ENCODE measurements at places on chromosomes 1 and 21.

DNA sequence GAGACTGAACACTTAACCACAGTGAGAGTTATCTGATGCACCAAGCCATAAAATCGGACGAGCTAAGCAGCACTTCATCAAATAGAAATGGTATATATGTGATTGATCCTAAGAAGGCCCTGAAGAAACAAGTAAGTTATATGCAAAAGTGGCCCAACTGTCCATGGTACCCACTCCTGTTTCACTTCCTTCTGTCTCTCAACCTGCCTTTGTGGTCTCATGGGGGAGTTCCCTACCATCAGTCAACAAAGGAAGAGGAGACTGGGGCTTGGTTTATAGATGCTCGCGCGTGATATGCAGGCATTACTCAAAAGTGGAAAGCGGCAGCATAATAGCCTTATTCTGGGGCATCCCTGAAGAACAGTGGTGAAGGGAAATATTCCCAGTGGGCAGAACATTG is 543.9 kb upstream of the ADGRL4 start:
- no peak for DNase-seq

GRCh38 chr1:30362603-30362990 is 360.8 kb downstream of the MATN1 start:
- no peak for DNase-seq

DNA sequence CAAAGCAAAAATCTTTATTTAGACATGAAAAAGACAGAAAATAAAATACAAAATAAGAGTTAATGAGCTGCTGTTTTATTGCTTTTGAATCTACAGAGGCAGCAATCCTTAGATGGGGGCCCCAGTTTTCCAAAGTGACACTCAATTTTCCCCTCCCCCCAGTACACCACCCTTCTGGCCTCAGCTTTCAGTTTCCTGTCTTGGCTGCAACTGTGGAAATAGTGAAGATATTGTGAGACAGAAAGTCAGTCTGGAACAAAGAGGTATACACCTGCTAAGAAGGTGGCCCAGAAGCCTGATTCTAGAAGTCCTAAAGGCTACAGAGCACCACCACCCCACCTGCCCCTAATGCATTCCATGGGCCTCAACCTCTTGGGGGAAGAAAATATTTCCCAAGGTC is 1.1 kb upstream of the MTMR11 start:
- no peak for DNase-seq

GRCh38 chr1:15918962-15919715 is 56.8 kb downstream of the ZBTB17 start:
- DNase-seq = peak; percentile 89

GRCh38 chr1:60510162-60510561 is 436.6 kb upstream of the C1orf87 start:
- peak; percentile 3 for DNase-seq

GRCh38 chr1:1799716-1800115 is 21.4 kb upstream of the NADK start:
- no peak for DNase-seq

DNA sequence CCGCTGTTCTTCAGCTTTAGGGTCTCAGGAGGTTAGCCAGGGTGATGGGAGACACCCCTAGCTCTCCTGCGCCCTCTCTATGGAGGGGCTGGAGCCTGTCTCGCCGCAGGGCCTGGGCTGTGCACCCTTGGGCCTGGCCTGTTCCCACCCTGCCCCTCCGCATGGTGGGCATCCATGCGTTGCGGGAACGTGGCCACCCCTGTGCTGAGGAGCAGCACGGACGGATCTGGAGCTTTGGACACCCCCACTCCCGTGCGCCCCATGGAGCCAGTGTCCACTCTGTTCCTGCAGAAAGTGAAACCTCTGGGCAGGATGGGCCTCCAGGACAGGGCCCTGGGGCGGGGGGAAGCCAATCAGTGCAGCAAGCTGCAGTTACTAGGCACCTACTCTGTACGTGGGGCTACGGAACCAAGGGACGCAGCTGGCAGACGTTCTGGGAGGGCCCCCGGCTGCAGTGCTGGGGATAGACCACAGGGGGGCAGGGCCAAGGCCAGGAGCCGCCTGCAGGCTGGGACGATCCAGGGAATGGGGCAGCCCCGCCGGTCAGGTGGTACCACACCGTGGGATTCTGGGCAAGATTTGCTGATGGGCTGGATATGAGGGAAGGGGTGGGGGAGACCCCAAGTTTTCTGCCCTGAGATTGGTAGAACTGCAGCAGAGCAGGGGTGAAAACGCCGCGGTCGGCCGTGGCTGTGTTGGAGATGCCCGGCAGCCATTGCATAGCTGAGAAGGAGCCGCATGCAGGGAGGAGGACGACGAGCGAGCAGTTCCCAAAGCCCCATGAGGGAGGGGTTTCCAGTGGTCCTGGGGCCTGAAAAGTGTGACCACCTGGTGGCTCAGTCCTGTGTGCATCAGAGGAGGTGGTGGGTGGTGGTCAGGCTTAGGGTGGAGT is 43.3 kb downstream of the TP73 start:
- DNase-seq = peak; percentile 41

GRCh38 chr1:41513383-41513735 is 28.9 kb upstream of the EDN2 start:
- no peak for DNase-seq

- DNase-seq = no peak
These were observed 8.1 kb upstream of the TSPAN1 start for GRCh38 chr1:46166521-46167462.

- DNase-seq = no peak
These were observed 77.6 kb upstream of the PGBD5 start for GRCh38 chr1:230503726-230504125.

GRCh38 chr1:17163789-17164666 is 40.9 kb upstream of the PADI1 start:
- no peak for DNase-seq

DNA sequence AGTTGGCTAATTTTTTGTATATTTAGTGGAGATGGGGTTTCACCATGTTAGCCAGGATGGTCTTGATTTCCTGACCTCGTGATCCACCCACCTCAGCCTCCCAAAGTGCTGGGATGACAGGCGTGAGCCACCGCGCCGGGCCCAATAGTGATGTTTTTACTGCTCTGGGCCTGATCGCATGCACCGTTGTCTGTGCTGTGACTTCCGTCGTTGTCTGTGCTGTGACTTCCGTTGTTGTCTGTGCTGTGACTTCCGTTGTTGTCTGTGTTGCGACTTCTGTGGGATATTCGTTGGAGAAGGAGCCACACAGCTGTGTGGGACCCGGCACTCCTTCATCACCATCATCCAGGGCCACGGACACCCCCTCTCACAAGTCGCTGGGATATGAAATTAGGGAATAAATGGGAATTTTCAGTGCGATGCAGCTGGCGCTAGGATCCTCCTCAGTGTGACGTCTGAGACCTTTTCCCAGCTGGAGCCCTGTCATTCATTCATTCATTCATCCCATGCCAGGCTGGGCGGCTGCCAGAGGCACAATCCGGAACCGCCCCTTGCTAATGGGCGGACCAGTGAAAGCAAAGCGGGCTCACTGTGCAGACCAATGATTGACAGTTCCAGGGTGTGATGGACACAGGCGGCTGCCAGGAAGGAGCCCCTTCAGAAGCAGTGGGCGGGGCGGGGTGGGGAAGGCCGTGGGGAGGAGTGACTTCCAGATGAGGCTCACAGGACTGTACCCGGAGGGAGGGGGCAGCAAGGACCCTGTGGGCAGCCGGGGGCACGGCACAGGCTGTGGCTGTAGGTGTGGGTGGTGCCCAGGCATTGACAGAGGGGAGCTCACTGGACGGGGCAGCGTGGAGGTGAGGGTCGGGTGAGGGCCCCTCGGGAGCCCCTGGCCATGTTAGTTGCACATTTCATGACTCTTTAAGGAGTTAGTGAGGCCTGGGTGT is 48.9 kb downstream of the PRKCZ start:
- no peak for DNase-seq
